ENCODE measurements at places on chromosomes 5 and 9.

GRCh38 chr9:97109194-97109811, 70.4 kb upstream of the CTSV start:
- no peaks in the 10 kb centered on the region for H3K36me3 ChIP-seq
- H3K27ac ChIP-seq: no peak overlapping the region
- H3K27me3 ChIP-seq: no peaks in the 10 kb centered on the region

GRCh38 chr9:87324613-87325194, 173.0 kb upstream of the DAPK1 start:
- no peak overlapping the region for H3K27ac ChIP-seq
- no peak overlapping the region for H3K4me3 ChIP-seq
- H3K27me3 ChIP-seq: no peaks in the 10 kb centered on the region
- no peaks in the 10 kb centered on the region for H3K36me3 ChIP-seq

- no peaks in the 10 kb centered on the region for H3K36me3 ChIP-seq
- no peaks in the 10 kb centered on the region for H3K4me1 ChIP-seq
- no peak overlapping the region for H3K4me3 ChIP-seq
- no peak for DNase-seq
These were observed 2.6 kb upstream of the TXNDC8 start for GRCh38 chr9:110340306-110340705.

DNA sequence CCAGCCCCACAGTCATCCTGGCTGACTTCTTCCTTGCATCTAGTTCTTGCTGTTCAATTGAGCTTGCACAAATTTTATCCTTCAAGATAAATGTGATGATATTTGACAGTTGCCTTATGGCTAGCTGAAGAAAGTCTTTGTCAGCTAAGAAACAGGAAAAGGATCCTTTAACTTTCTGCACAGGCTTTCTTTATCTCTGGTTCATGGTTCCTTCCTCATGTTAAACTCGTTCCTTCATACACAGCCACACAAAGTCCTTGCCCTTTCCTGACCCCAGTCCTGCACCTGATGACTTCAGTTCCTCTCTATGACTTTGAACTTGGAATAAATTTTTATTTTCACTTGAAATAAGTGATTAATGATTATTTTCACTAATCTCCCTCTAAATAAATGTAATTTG, 132.5 kb upstream of the PRSS3 start:
- DNase-seq: no peak
- H3K27ac ChIP-seq: no peak overlapping the region
- H3K27me3 ChIP-seq: no peaks in the 10 kb centered on the region
- H3K4me3 ChIP-seq: no peak overlapping the region

DNA sequence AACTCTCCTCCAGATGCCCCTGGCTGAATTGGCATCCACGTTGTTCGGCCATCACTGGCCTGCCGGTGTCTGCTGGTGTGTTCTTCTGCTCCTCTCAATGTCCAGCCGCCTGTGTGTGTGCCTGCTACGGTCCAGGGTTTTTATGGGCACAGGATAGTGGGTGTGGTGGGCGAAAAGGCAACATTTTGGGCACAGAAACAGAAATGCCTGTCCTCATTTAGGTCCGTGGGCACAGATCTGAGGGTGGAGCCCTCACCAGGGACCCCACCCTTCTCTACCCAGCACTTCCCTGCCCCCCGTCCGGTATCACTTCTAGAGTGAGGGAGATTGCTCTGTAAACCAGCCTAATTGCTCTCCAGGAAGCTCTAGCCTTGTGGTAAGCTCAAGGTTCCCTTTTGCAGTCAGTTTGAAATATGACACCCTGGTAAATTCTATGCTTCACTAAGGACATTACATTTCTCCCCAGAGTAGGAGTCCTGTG, 410.1 kb downstream of the MAT2B start:
- no peaks in the 10 kb centered on the region for H3K27me3 ChIP-seq
- no peak for DNase-seq
- H3K4me3 ChIP-seq: no peak overlapping the region

DNA sequence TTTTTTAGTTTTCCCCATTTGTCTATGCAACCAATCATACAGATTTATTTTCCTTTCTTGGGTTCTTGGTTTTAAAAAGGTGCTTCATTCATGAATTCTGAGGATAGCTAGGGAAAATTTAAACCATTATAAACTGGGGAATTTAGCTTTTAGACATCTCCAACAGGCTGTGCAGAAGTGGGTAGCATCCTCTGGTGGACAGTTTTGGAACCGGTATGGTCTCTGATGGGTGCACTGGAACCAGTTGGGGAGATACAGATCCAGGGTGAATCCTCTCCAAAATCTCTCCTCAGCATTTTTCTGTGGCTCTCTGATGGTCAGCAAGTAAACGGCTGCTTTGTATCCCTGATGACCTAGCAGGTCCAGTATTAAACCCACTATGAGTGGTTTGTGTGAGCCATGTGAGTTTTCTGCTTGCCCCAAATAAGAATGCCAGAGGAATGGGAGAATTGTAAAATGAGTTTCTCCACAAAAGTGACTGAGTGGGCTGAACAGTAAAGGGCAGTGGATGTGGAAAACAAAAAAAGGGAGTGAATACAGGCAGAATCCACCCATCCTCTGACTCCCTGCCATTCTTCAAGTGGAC, 9.1 kb upstream of the DNAJC25 start:
- no peak for DNase-seq
- no peaks in the 10 kb centered on the region for H3K27me3 ChIP-seq
- no peaks in the 10 kb centered on the region for H3K36me3 ChIP-seq
- H3K27ac ChIP-seq: no peak overlapping the region

- H3K4me1 ChIP-seq: peaks cover 20% of the 10 kb centered on the region
- no peaks in the 10 kb centered on the region for H3K36me3 ChIP-seq
- no peak overlapping the region for H3K27ac ChIP-seq
- peaks cover 34% of the 10 kb centered on the region for H3K27me3 ChIP-seq
These were observed 2.1 kb downstream of the EDIL3 start for GRCh38 chr5:84382363-84383295.

- DNase-seq: no peak
- H3K36me3 ChIP-seq: no peaks in the 10 kb centered on the region
- peaks cover 4% of the 10 kb centered on the region for H3K27me3 ChIP-seq
- no peak overlapping the region for H3K27ac ChIP-seq
These were observed 11.8 kb downstream of the HK3 start for GRCh38 chr5:176887252-176887849.

DNA sequence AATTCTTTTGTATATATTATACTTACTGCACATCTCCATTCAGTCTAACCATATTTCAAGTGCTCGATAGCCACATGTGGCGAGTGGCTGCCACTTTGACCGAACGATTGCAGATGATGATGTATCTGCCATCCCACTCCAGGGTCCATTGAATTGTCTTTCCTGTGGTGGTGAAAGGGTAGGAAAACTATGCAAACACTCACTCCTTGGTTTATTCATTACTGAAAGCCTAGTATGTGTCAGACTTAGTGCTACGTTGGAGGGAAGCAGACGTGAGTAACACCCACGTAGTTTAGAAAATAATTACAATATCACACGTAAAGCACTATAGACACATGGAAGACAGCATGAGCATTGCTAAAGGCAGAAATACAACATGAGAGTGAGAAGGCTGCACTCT, 353.7 kb downstream of the CSNK1G3 start:
- H3K27me3 ChIP-seq: no peaks in the 10 kb centered on the region
- H3K36me3 ChIP-seq: no peaks in the 10 kb centered on the region
- no peak for DNase-seq

GRCh38 chr5:45411971-45412612, 284.1 kb downstream of the HCN1 start:
- H3K27me3 ChIP-seq: no peaks in the 10 kb centered on the region
- no peaks in the 10 kb centered on the region for H3K4me1 ChIP-seq
- H3K4me3 ChIP-seq: no peak overlapping the region
- H3K27ac ChIP-seq: no peak overlapping the region

GRCh38 chr9:130118841-130119518, 53.2 kb upstream of the NCS1 start:
- H3K4me1 ChIP-seq: peaks cover 18% of the 10 kb centered on the region
- H3K36me3 ChIP-seq: peaks cover 6% of the 10 kb centered on the region
- no peak overlapping the region for H3K4me3 ChIP-seq
- DNase-seq: no peak

DNA sequence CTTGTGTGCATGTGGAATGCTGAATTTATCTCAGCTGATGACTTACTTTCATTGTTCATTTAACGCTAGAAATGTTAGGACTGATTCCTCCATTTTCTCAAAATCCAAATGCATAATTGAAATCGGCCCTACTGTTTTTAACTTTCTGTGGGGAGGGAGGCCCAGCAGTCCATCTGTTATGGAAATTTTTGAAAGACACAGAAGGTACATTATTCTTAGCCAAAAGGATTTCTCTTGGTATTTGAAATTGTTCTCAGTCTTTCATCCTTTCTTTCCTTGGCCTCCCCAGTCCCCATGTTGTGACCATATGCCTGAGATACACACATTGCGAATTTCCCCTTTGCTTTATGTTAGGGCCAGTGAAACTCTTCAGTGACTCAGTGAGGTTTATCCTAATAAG, 549.9 kb downstream of the IRX1 start:
- H3K27me3 ChIP-seq: no peaks in the 10 kb centered on the region
- H3K4me1 ChIP-seq: no peaks in the 10 kb centered on the region
- H3K4me3 ChIP-seq: no peak overlapping the region
- no peak overlapping the region for H3K27ac ChIP-seq

DNA sequence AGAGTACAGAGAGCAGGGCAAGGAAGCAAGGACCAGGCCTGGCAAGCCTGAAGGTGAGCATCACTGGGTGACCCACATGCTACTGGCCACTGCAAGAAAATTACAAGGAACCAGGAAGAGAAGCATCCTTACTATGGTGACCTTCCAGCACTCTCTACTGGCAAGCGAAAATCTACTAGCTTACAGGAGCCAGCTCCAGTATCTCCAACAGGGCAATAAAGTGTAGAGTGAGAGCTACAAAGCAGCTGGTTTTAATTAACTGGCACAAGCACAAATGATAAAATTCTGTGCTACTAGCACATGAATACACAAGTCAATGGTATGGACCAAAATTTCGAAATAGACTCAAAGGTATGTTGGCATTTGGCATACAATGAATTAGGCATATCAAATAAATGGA, 113.3 kb upstream of the CAST start:
- H3K36me3 ChIP-seq: no peaks in the 10 kb centered on the region
- peaks cover 6% of the 10 kb centered on the region for H3K4me1 ChIP-seq
- H3K27me3 ChIP-seq: peaks cover 3% of the 10 kb centered on the region
- H3K27ac ChIP-seq: no peak overlapping the region
- no peak overlapping the region for H3K4me3 ChIP-seq

DNA sequence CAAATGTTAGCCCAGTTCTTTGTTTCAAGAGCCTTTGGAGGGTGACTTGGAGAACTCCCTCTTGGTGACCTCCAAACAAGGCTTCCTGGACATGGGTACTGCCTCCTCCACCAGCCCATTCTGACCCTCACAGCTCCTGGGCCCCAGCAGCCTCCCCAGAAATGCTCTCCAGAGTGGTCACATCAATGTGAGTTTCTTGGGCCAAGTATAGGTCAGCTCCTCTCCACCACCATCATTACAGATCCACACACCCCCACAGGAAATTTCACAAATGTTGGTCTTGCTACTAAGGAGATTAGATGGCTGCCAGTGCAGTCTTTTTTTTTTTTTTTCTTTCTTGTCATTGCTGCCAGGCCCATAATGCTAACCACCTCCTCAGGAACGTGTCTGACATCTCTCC, 410.7 kb downstream of the DTWD2 start:
- H3K27me3 ChIP-seq: no peaks in the 10 kb centered on the region
- H3K4me3 ChIP-seq: no peak overlapping the region
- no peaks in the 10 kb centered on the region for H3K36me3 ChIP-seq
- no peak for DNase-seq

DNA sequence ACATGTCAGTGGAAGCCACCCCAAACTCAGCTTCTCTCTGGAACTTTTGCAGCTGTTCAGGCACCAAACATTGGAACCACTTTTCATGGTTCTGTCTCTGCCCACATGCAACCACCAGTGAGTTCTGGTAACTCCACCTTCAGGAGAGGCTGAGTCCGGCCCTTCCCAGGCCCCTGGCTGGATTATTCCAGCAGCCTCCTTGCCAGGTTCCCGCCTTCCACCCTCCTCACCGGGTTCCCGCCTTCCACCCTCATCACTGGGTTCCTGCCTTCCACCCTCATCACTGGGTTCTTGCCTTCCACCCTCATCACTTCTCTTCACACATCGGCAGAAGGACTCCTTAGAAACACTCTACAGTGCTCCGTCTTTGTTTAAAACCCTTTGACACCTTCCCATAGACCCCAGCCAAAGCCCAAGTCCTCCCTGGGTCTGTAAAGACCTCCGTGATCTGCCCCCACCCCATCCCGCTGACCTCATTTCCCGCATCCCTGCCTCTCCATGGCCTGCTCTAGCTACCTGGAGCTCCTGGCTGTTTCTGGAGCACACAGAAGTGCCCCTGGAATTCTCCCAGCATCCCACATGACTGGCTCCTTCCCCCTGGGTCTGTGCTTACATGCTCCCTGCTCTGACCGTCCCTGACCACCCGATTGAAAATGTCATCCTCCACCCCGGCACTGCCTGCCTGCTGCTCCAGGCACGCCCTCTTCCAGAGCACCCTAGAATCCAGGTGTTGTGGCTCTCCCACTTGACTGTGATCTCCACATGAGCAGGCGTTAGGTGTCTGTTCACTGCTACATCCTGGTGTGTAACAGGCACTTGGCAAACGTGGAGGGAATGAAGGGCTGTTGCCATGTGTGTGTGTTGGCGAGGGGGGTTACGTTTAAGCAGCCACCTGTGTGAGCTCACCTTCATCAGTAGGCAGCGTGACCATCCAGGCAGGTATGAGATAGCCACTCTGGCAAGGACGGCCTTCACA, 17.7 kb downstream of the ROPN1L start:
- no peak overlapping the region for H3K4me3 ChIP-seq
- H3K27me3 ChIP-seq: peaks cover 8% of the 10 kb centered on the region
- H3K36me3 ChIP-seq: no peaks in the 10 kb centered on the region
- H3K4me1 ChIP-seq: peaks cover 17% of the 10 kb centered on the region

DNA sequence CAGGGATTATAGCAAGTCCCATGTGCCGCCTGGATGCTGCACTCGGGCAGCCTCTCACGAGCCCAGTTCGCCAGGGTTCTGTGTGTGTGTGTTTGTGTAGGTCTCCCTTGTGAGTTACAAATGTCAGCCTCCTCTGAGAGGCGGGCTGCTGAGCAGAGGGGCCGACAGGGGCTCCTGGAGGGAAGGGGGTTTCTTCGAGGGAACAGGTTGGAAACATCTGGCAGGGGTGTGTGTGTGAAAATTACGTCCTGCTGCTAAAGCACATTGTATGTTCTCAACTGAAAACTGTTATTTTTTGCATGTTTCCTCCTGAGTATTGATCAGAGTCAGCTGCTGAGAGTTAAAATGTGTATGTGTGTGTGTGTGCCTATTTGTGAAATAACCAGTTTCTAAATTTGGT, 9.7 kb downstream of the GALNT10 start:
- DNase-seq: no peak
- H3K36me3 ChIP-seq: no peaks in the 10 kb centered on the region
- H3K27me3 ChIP-seq: peaks cover 27% of the 10 kb centered on the region
- H3K4me3 ChIP-seq: no peak overlapping the region

- H3K27ac ChIP-seq: no peak overlapping the region
- peaks cover 34% of the 10 kb centered on the region for H3K4me1 ChIP-seq
- H3K27me3 ChIP-seq: no peaks in the 10 kb centered on the region
- no peak for DNase-seq
- no peak overlapping the region for H3K4me3 ChIP-seq
These were observed 2.1 kb downstream of the MXD3 start for GRCh38 chr5:177309351-177310191.

GRCh38 chr5:119289438-119290044, 66.3 kb upstream of the TNFAIP8 start:
- peak overlapping the region; percentile 75 for H3K27ac ChIP-seq
- DNase-seq: no peak
- peak overlapping the region; percentile 36 for H3K4me3 ChIP-seq
- peaks cover 51% of the 10 kb centered on the region for H3K4me1 ChIP-seq
